ENCODE measurements at places on chromosomes 6 and 20.

- DNase-seq = no peak
Measured at GRCh38 chr20:53445321-53445731, 148.3 kb downstream of the ZNF217 start.

DNA sequence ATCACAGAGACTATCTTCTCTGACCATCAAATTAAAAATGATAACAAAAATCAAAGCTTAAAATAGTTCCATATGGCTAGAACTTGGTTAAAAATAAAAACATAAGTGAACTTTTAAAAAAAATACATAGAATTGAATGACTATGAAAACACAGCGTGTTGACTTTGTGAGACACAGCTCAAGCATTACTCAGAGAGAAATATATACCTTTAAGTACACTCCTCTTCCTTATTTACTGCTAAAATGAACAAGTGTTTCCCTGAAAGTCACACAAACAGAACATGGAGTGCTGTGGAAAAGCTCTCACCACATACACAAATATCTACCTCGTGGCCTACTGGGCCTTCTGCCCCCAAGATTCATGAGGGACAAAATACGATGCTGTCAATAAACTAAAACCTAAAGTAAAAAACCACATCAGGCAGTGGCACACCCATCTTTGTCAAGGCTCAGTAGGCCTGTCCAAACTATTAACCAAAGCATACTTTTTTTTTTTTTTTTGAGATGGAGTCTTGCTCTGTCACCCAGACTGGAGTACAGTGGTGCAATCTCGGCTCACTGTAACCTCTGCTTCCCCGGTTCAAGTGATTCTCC is 7.5 kb downstream of the FAXC start:
- no peak for DNase-seq

DNA sequence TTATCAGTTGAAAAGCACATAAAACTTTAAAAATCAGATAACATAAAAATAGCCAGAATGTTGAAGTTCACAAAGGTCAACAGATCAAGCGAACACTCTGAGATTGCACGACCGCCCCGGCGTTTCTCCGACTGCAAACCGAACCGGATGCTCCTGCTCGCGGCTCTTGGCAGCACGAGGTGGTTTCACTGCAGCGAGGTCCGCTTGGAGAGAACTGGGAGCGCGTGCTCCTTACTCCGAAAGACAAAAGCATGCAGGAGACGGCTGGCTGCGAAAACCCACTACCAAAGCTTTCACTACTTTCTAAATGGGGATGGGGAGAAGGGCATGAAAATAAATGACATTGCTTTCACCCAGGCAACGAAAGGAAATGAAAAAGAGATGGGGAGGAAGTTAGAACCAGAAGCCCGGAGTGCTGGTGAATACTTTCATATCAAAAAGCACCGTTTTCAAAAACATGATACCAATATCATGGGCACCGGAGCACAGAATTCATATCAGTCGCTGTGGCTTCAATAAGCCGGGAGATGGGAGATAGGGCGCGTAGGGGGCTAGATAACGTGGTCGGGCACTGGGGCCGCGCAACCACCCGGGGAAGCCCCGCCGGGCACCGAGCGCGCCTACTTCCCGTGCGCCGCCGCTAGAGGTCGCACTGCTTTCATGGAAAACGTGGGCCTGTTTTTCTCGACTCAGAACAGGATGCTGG is 8.3 kb upstream of the ANKRD60 start:
- peak; percentile 93 for DNase-seq

GRCh38 chr6:140544431-140544830 is 1170.0 kb upstream of the CITED2 start:
- DNase-seq = no peak

DNA sequence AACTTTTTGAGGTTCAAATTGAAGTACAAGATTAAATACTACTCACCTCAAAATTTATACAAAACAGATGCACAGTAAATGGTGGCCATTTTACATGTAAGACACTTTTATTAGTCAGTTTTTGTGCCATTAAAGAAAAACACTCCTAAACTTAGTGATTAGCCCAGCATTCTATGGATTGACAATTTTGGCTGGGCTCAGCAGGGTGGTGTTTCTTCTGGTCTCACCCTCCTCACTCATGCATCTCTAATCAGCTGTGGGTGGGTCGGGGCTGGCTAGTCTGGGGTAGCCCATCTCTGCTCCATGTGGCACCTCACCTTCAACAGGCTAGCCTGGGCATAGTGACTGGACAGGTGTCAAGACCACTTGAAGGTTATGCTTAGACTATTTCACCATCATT is 71.6 kb upstream of the BTBD3 start:
- DNase-seq = no peak

- DNase-seq = no peak
Measured at GRCh38 chr6:132246632-132247270, 154.5 kb downstream of the MOXD1 start.

DNA sequence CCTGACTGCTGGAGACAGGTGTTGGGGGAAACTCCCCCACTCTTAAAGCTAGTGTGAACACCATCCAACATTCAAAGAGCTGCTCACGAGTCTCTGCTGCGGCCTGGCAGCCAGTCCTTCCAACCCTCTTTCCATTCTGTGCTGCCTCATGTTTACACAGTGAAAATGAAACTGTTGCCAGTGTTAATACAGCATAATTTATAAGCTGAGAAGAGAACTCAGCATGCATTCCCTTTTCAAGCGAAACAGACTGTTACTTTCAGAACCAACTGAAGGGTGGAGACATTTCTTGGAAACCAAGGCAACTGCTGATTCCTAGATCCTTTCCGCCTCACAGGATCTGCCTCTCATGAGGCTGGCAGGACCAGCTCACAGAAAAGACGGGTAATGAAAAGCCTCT is 533.8 kb upstream of the ID4 start:
- no peak for DNase-seq

DNA sequence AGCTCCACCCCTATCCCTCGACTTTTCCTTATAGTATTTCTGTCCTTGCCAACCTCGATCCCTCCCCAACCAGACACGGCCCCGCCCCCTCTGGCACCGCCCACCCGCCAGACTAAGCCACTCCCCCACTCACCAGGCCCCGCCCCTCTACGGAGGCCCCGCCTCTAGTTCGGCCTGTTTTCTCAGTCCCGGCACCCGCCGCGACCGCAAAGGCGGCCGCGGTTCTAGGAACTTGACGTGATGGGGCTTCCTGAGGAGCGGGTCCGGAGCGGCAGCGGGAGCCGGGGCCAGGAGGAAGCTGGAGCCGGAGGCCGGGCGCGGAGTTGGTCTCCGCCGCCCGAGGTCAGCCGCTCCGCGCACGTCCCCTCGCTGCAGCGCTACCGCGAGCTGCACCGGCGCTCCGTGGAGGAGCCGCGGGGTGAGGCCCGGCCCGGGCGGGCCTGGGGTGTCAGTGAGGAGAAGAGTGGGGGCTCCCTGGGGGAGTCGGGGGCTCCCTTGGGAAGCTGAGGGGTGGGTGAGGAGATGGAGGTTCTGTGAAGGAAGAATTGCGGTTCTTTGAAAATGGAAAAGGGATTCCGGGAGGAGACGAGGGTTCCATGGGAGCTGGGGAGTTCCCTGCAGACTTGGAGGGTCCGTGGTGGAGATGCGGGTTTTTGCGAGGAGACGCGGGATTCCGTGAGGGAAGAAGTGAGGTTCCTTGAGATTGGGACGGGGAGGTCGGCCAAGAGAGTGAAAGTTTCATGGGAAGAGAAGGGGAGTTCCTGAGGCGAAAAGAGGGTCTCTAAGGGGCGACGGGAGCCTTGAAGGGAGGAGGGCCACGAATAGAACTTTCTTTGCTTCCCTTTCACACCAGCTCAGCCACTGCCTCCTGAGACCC is at the start of gene ACSS2:
Gene ACSS2 (plus strand): TSS at position 207 of the 877 bp plus-strand sequence. CDS start 34 bp downstream, at position 241.
- no peak for DNase-seq

GRCh38 chr6:133888929-133889556 is at the start of gene TCF21:
TCF21 (plus strand) TSS chr6:133889113; CDS start chr6:133889398, 285 bp downstream.
- DNase-seq = no peak

GRCh38 chr6:144613859-144614258 is 328.7 kb downstream of the UTRN start:
- no peak for DNase-seq

GRCh38 chr20:51132279-51132678 is 109.4 kb upstream of the KCNG1 start:
- DNase-seq = no peak

GRCh38 chr6:42404484-42404883 is 47.2 kb downstream of the TRERF1 start:
- no peak for DNase-seq

DNA sequence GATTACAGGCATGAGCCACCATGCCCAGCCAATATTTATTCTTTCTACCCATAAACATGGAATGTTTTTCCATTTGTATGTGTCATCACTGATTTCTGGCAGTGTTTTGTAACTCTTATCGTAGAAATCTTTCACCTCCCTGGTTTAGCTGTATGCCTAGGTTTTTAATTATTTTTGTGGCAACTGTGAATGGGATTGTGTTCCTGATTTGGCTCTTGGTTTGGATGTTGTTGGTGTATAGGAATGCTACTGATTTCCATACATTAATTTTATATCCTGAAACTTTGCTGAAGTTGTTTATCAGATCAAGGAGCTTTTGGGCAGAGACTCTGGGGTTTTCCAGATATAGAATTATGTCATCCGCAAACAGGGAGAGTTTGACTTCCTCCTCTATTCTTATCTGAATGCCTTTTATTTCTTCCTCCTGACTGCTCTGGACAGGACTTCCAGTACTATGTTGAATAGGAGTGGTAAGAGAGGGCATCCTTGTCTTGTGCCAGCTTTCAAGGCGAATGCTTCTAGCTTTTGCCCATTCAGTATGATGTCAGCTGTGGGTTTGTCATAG is 198.6 kb downstream of the ZDHHC14 start:
- DNase-seq = no peak

DNA sequence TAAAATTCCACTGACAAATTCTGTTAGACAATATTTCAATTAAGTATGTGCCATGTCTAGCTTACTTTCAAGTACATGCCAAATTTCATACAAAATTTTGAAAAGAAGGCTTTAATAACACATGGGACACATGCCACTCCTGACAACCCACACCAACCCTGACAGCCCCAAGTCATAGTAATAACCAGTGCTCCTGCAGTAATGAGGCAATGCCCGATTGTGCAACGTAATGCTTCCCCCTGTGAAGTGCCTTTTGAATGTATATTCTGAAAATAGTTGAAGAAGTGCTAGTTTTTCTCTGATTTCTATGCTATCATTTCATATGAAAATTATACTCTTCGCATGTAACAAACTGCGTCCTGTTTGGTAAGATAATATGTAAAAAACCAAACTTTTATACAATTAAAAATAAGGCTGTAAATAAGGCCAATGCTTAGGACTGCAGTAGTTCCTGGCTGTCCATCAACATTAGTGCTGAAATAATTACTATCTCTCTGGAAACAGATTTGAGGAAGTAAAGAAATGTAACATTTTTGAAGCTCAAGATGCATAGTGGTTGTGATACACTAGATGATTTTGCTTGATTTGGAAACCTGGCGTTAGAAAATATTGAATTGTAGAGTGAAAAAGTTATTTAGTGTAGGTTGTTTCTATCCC is 125.8 kb upstream of the BCLAF1 start:
- no peak for DNase-seq

- no peak for DNase-seq
Measured at GRCh38 chr6:28351493-28351925, 1.8 kb downstream of the ZKSCAN3 start.

DNA sequence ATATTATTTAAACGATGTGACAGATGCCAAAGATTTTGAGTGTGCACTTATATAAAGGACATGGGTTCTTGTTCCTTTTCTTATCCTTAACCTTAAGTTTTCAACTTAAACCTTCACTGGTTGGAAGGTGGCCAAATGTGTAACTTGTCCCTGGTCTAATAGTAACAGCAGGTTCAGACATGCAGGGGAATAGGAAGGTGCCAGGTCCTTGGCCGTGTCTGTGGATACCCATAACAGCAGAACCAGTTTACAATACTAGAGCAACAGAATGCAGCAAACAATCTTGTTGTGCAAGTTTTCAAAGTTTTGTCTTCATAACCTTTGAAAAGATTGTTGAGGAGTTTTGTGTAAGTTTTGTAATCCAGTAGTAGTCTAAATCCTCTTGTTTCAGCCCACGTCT is 4.4 kb downstream of the MYB start:
- no peak for DNase-seq

- DNase-seq = no peak
Measured at GRCh38 chr6:68633972-68634725, 933 bp upstream of the ADGRB3 start.

- no peak for DNase-seq
Measured at GRCh38 chr6:167833396-167833763, 6.7 kb downstream of the AFDN start.

GRCh38 chr6:151166180-151166579 is 73.6 kb upstream of the AKAP12 start:
- DNase-seq = no peak

DNA sequence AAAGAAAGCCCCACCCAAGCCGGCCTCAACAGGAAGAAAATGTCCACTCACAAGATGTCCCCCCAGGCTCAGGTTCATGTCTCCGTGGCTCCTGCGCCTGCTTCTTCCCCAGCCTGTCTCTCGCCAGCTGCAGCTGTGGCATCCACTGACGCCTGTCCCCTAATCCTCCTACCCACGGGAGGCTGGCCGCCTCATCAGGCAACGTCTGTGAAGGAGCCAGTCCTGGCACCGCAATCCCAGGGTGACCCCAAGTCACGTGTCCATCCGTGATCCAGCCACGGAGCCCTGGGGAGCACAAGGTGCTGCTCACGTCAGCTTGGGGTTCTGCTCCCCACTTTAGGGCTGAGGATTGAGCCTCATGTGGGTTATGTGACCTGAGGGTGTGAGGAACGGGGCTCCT is 640.3 kb downstream of the CDH26 start:
- DNase-seq = no peak

DNA sequence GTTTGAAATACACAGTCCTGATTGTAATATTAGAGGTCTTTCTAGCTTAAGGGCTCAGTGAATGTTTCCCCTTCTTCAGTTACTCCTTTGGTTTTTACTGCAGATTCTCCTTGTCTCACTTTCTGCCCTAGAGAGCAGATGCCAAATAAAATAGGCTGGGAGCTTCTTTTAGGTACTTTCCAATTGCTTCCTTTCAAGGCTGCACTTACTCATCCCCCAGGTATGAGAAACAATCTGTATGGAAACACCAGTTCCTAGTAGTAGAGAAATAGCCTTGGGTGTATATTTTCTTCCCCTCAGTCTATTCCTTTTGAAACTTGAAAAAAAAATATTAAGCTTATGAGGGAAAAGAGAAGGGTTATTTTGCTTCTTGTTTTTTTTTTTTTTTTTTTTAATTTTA is 139.7 kb downstream of the PAK5 start:
- DNase-seq = no peak

- DNase-seq = peak; percentile 61
Measured at GRCh38 chr6:156780102-156780641, 3.0 kb downstream of the ARID1B start.

DNA sequence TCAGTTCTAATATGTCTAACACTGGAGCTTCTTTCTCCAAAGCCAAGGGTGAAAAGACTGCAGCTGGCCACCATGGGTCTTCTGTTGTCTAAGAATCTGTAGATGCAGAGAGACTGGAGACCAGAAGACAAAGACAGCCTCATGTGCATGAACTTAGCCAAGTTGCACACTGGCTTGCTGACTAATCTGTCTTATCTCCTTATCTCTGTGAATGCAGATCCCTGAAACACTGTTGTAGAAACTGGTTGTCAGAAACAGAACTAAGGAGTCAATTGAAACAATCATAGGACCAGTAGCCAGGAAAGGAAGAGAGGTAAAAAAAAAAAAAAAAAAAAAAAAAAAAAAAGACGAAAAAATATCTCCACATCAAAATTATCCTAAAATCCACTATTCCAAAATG is 109.7 kb downstream of the BFSP1 start:
- DNase-seq = no peak

Data from right forelimb (tissue), 1 donor.